Mucosa of descending colon (tissue), 3 donors: ENCODE measurements at places on chromosomes 6 and 20. TPM values are rescaled to one million over a fixed set of nuclear protein-coding genes. Genes with fewer than 3 reads are reported as not detected.

GRCh38 chr6:20660534-20660933 lies 126.3 kb downstream of the CDKAL1 start:
- DNase-seq = no peak

RNF144B gene
- total RNA-seq = 8.7 TPM

BAG2 gene
- 43.7 TPM for total RNA-seq

DNA sequence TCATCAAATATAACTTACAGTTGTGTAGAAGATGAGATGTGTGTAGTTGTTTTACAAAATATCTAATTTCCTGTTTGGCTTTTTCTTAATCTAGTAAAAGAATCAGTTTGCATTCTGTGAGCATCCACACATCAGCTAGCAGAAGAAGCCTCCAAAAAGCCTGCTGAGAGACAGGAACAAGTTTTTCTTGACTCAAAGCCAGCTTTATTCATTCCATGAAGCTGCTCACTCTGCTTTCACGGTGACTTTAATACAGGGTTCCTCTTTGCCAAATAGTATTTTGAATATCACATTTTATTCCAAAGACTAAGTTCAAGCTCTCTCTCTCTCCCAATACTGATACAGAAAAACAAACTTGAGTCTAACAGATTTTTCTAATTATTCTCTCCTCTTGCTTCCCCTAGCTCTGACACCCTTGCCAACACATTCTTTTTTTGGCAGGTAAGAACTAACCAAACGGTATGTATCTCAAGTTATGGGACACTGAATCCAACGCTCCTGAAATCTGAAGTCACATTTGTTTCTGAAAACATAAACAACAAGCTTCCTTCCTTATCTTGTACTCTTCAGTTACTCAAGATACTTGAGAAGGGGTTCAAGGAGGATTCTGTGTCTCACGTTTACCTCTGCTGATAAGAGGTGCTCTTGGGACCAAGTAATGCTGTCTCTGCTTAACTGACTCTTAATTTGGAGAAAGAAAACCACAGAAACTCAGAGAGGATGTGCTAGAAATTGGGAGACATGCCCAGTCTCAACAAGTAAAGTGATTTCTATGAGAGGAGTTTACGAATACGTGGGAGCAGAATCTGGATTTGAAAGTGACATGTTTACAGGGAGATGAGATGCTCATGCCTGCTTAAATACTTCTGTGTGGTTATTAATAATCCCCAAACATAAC lies 184.2 kb upstream of the SPTLC3 start:
- DNase-seq = no peak

TRAPPC3L gene
- not detected for total RNA-seq

SMIM28 gene
- not detected for total RNA-seq

DNA sequence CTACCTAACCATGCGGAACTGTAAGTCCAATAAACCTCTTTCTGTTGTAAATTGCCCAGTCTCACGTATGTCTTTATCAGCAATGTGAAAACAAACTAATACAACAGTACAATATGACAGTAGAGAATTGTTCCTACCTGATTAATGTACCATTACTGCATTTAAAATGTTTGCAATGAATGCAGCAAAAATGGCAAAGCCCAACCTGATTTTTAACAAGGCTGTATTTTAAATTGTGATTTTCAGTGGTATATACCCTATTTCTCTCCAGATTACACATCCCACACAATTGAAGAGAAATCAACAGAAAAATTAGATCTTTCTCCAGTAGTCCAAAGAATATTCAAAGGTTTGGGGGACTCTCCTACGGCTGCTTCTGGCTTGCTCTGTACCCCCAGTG lies 3.3 kb upstream of the PCSK2 start:
- DNase-seq = no peak

HLA-B gene
- total RNA-seq = 3,045 TPM

- DNase-seq = no peak
These were observed 13.1 kb downstream of the KCNS1 start for GRCh38 chr20:45087814-45088213.

HMGCLL1 gene
- total RNA-seq = 1.0 TPM

SSTR4 gene
- total RNA-seq = not detected
